CD4-positive, alpha-beta T cell treated with Interleukin-10 for 1 hour (primary cell): ENCODE measurements at places on chromosomes 5 and 9.

DNA sequence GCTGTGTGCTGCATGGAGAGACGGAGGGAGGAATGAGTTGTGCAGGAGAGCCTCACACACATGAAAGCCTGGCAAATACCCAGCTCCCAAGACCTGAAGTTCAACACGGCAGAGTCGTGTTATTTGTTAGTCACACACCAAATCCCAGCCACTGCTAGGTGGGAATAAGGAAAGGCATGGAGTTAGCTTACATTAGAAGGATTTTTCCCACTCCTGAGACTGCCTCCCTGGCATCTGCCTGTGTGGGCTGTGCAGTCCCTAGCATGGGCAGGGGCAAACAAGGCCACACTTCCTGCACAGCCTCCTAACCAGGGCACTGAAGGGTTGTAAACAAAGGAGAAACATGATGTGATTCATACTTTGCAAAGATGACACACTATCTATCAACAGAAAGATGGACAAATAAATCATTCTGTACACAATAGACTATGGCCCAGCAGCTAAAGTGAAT lies 306.8 kb downstream of the SPOCK1 start:
- no peak for DNase-seq

DNA sequence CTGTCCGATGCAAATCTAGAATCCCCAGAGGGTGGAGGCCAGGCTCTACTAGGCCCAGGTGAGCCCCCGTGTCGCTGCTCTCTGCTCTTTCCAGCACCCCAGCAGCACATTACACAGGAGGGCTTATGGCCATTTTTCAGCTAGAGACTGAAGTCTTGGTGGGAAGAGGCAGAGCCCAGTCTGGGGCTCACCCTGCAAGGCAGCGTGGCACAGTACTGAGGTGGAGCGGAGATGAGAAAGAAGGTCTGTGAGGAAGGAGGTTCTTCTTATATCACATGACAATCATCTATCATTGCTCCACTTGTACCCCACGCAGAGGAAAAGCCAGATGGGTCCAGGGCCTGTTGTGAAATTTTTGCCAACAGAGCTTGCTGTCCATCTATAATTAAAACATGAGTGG lies 10.0 kb upstream of the KIF12 start:
- DNase-seq: no peak

DNA sequence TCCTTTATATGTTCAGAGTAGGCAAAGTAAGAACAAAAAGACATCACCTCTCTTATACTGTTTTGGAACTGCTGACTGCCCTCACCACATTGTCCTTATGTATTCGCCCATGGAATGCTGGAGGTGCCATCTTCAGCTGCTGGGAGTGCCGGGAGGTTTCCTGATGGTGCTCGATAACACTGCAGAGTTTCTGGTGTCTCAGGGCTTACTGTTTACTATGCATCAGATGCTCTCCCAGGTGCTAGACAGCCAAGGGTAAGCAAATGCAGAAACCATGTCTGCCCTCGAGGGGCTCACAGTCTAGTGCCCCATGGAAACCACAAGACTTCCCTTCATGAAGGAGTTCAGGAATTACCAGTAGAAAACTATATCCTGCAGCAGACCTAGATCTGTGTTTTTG lies 70.1 kb upstream of the SMIM23 start:
- DNase-seq: no peak

- peak; percentile 61 for DNase-seq
Measured at GRCh38 chr9:133782157-133783130, 44.3 kb upstream of the SARDH start.

GRCh38 chr5:168464214-168464613 lies 22.1 kb upstream of the RARS1 start:
- DNase-seq: no peak

- no peak for DNase-seq
Measured at GRCh38 chr9:93324191-93324834, 127.2 kb upstream of the FAM120A start.

DNA sequence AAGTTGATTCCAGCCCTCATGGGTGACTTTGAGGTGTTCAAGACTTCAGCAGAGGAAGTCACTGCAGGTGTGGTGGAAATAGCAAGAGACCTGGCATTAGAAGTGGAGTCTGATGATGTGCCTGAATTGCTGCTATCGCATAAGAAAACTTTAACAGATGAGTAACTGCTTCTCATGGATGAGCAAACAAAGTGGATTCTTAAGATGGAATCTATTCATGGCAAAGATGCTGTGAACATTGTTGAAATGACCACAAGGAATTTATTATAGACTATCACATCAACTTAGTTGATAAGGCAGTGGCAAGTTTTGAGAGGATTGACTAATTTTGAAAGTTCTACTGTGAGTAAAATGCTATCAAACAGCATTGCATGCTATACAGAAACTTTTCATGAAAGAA lies 17.1 kb upstream of the POU4F3 start:
- no peak for DNase-seq

GRCh38 chr5:78573318-78573717 lies 75.3 kb downstream of the LHFPL2 start:
- no peak for DNase-seq

GRCh38 chr9:85053206-85053786 lies 383.8 kb downstream of the NTRK2 start:
- no peak for DNase-seq

DNA sequence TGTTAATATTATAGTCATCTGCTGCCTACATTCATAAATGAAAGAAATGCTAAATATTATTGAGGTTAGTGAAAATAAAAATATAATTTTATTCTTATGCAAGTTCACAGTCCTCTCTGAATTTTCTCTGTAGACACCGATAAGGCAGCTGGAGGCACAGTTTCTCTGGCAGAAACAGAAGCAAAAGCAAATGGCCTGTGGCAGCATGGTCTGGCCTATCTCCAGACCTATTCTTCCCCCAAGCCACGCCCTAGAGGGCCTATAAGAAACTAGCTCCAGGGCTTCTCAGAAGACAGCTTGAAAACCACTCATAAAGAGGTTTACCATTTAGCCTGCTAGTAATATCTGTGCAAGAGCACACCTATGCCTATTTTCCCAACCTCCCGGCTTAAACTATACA lies 28.4 kb downstream of the MRPS27 start:
- DNase-seq: no peak

- no peak for DNase-seq
Measured at GRCh38 chr5:113371721-113372196, 63.0 kb downstream of the TSSK1B start.

DNA sequence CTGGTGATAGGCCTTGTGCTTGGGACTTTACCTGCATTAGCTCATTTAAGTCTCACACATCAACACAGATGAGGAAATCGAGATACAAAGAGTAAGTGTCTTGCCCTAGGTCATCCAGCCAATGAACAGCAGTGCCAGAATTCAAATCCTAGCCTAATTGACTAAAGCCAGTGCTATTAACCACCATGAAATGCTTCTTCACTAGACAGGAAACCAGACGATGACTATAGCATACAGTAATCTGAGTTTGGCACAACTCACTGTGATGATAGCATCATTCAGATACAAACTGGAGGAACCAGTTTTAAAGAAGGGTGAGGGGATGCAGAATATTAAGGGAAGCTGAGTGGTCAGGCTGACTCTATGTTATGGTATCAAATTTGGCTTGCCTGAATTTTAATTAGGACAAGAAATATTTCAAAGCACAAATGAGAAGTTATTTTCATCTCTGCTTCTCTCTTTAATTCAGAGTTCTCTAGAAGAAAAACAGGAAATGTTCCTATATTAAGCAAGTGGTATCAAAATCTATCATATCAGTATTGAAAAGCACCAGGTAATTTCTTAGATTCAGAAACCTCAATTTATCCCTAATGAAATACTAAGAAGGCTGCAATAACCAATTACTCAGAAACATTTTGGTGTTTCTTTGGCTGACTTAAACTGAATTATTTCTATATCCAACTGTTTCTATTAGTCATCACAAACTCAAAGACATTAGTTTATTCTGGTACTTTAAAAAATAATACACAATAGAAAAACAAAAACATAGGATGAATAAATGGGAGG lies 147.0 kb upstream of the RASA1 start:
- DNase-seq: peak; percentile 44

GRCh38 chr5:43008363-43009153 lies 31.6 kb downstream of the ANXA2R start:
- DNase-seq: peak; percentile 95

GRCh38 chr5:147458581-147458980 lies 51.3 kb downstream of the DPYSL3 start:
- DNase-seq: no peak

DNA sequence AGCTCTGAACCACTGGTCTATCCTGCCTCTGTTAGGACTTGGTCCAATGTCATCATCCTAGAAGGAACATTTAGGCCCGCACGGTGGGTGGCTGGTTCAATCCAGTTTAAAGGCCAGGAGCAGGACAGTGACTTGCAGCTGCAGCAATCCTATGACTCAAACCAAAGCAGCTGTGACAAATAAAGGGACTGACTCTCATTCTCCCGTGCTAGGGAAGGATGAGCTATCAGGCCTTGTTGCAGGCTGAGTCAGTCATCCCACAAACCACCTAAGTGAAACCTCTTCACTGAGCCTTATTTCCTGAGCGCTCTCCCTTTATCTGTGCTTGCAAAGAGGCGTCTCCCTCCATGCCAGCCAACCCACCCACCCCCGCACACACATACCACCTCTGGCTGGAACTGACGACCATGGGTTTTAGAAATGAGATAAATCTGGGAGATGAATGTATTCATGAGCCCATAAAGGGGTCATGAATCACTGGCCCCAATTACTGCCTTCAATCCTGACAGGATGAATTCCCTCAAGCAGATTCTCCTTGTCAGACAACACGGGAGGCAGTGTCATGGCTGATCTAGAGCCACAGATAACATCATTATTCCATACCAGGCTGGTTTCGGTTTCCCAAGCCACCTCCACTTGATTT lies 93.4 kb downstream of the KCNIP1 start:
- no peak for DNase-seq

DNA sequence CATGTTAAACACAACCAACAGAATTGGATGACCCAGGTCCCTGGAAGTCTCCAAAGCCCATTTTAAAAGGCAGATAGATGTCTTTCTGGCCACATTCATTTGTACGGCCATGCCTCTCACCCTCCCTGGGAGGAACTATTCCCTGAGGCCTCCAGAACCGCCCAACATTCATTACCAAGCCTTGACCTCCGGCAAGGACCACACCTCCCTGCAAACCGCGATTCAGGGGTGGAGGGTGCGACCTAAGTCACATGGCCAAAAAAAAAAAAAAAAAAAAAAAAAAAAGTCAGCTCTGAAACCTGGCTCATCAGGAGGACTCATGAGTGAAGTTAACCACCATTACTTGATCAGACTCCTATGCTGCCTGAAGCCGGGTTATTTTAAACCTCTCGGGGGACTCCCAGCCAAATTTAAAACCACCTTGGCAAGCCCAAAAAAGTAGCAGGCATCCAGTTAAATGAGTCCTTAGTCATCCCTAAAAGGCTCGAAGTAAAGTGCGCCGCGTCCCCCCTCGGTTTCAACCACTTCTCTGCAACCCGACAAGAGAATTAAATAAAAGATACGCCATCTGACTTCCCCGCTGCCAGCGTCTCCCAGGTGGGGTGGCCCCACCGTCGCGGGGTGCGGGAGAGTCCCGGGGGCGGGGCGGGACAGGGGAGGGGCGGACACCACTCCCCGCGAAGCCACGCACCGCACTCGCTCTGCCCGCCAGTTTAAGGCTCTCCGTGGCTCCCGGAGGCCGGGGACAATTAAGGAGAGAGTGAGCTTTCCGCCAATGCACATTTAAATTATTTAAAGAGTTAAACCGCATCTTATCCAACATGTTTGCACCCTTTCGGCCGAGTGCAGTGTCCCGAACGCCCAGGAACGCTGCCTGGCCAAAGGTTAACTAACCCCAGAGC lies 2.3 kb downstream of the KLF9 start:
- DNase-seq: peak; percentile 76

GRCh38 chr5:64690104-64690416 lies 243 bp upstream of the SHISAL2B start:
- no peak for DNase-seq

DNA sequence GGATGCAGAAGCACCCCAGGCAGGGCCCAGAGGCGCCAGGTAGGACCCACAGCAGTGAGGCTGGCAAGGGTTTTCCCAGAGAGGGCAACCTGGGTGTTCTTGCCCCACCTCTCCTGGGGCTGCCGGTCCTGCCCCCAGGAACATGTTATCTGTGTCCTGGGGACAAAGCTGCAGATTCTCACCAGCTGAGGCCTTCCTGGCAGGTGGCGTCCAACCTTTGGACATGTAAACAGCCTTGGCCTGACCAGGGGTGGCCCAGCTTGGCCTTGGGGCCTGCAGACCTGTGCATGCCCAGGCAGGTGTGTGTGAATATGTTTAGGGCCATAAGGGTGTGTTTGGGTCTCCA lies 101.8 kb upstream of the LARP1 start:
- no peak for DNase-seq

DNA sequence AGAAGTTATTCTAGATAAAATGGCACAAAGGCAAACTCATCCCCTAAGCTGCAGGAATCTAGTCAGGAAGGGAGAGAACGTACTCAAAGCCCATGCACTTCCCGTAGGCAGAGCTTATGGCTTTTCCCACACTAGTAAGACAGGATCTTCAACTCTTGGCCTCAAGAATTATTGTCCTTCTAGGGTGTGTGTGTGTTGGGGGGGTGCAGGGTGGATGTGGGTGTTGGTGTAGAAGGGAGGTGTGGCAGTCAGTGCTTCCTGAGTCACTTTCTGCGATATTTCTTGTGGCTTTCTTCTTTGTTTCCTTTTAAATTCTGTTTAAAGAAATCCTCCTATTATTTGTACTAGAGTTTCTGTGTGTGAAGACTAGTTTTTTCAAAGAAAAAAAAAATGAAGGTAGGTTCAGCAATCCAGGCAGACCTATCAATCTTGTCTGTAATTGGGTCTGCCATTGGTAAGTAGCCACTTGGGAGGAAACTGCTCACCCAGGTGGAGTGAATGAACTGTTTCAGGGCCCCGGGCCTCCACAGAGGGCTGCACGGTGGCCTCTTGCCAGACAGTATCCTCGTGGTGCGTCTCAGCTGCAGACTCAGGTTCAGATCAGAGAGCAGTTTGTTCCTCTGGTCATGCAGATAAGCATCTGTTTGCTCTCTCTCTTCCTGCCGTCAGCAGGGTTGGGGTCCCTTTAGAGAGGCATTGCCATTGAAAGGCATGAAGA lies 131.9 kb downstream of the NPR3 start:
- no peak for DNase-seq

DNA sequence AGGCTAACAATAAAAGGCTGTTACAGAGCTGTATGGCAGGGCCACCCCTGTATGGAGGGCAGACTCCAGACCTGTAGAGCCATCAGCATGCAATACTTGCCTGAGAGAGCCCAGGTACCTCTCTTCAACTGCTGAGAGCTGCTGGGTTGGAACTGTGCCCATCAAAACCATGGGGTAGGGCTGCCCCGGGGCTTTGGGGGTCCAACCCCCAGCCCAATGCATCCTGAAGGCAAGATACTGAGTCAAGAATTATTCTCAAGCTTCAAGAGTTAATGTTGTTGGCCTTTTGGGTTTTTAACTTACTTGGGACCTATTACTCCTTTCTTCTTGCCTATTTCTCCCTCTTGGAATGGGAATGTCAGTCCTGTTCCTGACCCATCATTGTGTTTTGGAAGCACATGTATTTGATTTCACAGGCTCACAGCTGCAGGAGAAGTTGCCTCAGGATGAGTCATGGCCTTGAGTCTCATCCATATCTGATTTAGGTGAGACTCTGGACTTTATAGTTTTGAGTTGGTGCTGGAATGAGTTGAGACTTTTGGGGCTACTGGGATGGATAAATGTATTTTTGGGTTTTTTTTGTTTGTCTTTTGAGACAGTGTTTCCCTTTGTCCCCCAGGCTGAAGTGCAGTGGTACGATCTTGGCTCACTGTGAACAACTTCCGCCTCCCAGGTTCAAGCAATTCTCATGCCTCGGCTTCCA lies 21.0 kb upstream of the CDK7 start:
- DNase-seq: no peak
